ENCODE measurements at places on chromosomes 3 and 15.

DNA sequence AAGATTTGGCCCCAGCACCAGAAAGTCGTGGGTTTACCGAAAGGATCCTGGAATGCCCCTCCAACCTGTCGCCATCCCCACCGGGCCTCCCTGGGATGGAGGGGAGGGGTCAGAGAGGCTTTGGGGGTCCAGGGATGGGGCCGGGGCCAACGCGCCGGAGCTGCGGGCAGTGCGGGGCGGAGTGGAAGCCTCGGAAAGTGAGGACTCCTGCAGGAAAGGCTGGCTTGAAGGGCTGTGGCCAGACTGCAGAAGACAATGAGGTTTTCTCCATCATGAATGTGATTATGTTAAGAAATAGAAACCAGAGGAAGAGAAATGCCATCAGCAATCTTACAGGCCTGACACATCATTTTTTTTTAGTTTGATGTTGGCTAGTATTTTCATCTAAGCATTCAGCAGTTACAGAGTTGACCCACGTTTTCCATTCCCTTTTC is 738 bp downstream of the YEATS2 start:
- DNase-seq, result peak; percentile 24

GRCh38 chr3:23941440-23941839 is 3.6 kb upstream of the NR1D2 start:
- DNase-seq, result no peak

GRCh38 chr3:81245043-81245442 is 516.4 kb downstream of the GBE1 start:
- no peak for DNase-seq

DNA sequence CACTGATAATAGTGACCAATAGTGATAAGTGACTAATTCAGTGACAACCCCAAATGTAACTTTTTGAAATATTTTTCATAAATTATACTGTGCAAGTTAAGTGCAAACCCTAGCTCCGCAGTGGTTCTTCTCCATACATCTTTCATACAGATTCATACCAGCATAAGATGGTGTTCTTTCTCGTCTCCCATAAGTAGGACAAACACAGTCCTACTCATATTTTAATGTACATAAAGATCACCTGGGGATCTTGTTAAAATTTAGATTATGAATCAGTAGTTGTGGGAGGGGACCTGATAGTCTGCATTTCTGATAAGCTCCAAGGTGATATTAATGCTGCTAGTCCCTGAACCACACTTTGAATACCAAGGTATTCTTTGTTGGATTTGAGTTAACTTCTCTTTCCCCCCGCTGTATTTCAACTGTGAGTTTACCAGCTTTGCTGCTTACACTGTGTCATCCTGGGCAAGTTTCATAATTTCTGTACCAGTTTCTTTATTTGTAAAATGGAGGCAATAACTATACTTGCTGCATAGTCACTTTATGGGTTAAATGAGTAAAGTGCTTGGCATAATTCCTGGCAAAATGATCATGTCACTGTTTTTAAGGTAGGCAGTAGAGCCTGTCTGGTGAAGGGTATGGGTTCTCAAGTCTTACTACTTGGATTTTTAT is 34.7 kb upstream of the C3orf38 start:
- no peak for DNase-seq

- DNase-seq, result no peak
These were observed 120.5 kb downstream of the KBTBD8 start for GRCh38 chr3:67118635-67119034.

DNA sequence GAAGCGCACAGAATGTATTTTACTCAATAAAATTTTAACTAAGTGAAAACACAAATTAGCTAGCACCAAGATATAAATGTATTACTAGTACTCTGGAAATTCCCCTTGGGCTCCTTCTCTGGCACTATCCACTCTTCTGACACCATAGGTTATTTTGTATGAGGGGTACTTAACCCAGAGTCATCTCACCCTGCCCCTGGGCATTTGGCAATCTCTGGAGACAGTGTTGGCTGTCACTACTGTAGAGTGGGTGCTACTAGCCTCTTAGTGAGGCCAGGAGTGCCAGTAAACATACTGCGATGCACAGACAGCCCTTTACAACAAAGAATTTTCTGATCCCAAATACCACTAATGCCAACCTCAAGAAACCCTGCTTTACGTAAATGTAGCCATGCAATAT is 246.3 kb upstream of the KBTBD8 start:
- no peak for DNase-seq

- DNase-seq, result no peak
These were observed 48.7 kb downstream of the ECT2 start for GRCh38 chr3:172799246-172799645.

DNA sequence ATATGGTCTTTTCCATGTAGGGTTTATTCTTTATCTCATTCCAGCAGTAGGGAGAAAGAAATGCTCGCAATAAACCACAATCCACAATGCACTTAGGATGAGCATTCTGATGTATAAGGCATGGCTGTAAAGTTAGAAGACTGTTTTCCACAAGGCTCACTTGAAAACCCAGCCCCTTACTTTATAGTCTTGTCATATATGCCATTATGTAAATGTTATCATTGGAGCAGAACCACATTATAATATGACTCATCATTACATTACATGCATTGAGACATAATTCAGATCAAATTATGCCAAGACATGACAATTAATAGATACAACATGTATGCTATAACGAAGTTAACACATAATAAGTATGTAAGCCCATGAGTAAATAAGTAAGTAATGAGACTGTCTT is 348.1 kb downstream of the LSAMP start:
- no peak for DNase-seq

- no peak for DNase-seq
These were observed 241.8 kb downstream of the FOXP1 start for GRCh38 chr3:71341721-71342120.

DNA sequence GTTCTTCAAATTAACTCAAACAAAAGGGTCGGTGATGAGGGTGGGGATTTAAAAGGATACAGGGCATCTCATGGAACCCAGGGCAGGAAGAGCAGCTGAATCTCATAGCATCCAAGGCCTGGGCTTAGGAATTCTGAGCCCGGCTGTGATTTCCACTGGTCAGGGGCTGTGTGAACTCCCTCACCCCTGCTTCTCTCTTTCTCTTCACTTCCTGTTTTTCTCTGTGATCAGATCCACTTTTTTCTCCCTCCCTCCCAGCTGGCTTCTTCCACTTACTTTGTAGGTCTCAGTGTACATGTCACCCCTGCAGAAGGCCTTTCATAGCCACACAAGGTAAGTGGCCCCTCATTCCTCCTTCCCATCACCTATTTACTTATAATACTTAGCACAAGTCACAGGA is 68.2 kb upstream of the CORO2B start:
- DNase-seq, result peak; percentile 18

- DNase-seq, result no peak
These were observed 73.0 kb downstream of the FOXP1 start for GRCh38 chr3:71510510-71510909.

DNA sequence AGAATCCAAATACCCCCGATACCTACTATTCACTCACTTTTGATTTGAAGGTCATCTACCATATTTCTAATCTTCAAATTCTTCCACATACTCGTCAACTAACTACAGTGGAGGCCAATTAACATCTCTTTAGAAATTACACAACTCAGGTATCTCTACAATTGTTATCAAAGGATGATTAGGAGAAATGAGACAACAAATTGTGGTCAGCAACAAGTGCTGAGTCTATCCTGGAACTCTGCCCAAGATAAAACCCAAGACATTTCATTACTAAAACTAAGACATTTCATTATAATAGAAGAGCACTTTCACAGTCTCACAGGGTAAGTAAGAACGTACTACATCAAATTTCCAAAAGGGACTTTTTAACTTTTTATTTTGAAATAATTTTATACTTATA is 100.0 kb downstream of the TBC1D5 start:
- no peak for DNase-seq

DNA sequence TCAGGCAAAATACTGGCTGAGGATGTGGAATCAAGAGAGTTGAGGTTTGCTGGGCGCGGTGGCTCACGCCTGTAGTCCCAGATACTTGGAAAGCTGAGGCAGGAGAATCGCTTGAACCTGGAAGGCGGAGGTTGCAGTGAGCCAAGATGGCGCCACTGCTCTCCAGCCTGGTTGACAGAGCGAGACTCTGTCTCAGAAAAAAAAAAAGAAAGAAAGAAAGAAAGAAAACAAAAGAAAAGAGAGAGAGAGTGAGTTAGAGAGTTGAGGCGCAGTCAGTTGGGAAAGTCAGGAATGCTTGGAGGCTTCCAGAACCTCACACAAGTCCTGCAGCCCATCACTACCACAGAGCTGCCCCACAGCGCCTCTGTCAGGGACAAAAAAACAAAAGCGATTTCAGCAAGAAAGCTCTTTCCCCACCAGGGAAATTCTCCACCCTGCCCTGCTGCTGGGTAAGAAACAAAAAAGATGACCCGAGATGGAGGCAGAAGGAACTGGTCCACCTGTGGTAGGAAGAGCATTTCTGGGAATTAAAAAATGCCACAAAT is 13.8 kb downstream of the HDC start:
- no peak for DNase-seq

- DNase-seq, result peak; percentile 20
These were observed 3.3 kb downstream of the LIPH start for GRCh38 chr3:185549122-185549521.

DNA sequence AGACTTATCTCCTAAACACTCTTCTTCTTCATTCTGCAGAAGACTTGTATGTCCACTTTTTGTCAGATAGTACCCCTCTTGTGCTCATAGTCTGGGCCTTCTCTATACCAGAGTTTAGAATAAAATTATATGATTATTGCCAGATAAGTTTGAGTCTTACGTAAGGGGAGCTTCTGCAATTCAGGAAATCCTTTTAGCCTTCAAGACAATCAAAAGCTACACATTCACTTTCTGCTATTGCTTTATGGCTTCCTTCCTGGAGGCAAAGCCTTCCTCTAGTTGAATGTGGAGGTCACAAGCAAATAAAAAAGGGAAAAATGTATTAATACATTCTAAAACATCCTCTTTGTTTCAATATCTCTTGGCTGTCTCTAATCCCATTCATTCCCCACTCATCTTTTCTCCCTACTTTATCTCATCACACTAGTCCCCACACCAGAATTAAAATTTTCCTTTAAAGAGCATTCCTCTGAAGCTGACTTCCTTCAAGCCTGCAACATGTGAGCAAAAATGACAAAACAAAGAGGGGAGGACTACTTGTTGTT is 186.8 kb downstream of the CPNE4 start:
- DNase-seq, result no peak

DNA sequence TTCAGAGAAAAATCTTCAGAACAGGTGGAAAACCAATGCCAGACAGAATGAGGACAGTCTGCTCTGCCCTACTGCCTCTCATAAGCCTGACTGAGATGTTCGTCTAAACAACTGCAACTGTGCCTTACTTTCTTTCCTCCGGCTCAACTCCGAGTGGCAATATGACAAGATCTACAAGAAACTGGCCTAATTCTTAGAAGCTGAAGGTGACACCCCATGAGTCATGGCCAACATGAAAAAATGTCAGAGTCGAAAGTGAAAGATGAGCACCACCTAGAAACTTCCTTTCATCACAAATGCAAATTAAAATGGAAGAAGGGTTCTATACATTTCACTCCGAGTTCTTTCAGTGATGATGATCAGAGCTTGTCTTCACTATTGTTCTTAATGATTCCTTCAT is 12.9 kb downstream of the PCYT1A start:
- DNase-seq, result no peak

DNA sequence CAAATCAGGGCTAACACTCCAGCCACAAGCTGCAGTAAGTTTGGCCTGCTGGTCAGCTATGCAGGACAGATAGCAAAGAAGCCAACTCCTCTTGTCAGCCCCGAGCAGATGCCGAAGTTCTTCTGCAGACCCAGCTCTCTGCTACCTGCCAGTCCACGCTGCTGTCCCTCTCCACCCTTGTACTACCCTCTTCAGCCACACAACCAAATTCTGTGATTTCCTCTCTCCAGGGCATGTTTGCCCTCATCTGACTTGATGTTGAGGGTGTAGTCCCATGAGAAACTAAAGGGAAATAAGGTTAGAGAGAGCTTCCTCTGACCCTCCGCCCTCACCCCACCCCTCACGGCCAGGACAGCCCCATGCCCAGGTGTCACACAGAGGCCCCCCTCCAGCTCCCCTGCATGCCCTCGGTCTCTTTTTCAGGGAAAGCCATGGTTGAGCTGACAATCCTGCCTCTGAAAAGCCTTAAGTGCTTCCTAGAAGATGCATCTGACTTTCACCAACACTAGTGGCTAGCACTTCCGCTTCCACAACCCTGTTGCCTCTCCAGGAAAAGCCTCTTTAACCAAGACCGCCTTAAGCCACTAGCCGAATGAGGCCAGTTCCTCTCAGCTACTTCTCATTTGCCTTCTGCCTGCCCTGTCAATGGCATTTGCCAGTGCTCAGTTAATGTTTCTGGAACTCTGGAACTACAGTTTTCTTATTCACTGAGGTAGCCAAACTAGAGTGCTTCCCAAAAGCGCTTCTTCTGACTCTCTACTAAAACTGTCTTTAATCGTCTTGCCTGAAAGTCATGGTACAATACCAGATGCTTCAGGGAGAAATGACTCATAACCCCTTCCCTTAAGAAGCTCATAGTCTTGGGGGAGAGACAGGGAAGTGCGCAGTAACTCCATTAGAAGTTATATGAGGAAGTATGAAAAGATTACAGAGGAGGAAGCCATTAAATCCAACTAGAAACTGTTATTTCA is 300.4 kb upstream of the STT3B start:
- no peak for DNase-seq

DNA sequence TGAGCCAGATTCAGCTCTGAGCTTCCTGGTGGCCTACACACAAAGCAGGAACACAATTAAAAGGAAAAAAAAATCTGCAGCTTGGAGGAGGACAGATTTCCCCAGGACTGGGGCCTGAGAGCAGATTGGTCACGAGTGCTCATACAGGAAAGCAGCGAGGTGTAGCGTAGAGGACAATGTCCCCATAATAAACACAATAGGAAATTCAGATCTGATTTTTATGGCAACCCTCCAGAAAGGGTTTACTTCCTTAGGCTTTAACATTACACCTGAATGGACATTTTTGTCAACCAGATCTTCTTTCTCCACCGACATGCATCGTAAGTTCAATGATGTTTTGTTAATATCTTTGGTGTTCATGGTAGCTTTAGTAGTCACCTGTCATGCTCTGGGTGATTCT is 23.3 kb downstream of the SLC6A20 start:
- no peak for DNase-seq

GRCh38 chr3:8166014-8166413 is 335.6 kb upstream of the LMCD1 start:
- DNase-seq, result no peak

GRCh38 chr3:20041197-20041780 is 1.0 kb downstream of the KAT2B start:
- peak; percentile 76 for DNase-seq

DNA sequence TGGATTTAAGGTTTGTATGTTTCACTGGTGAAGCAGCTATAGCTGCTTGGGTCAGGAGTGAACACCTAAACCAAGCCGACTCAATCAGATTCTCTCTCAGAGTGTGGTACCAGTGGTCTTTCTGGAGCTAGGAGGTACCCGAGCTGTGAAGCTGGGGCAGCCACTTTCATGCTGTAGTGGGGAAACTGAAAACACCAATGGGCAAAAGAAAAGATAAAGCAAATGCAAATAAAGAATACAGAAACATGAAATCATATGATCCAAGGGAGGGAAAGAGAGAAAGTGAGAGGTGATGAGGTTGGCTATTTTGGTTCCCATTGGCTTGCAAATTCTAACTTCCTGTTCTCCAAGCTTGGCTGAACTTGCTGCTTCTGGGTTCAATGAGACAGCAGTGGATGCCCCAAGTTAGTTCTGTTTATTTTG is 212.3 kb upstream of the CFAP20DC start:
- DNase-seq, result no peak

- DNase-seq, result no peak
These were observed 64.9 kb downstream of the SGO1 start for GRCh38 chr3:20121088-20121487.

Measured in uterus (tissue), 4 donors.